GM12891 (cell line): ENCODE measurements at places on chromosomes 4 and X.

DNA sequence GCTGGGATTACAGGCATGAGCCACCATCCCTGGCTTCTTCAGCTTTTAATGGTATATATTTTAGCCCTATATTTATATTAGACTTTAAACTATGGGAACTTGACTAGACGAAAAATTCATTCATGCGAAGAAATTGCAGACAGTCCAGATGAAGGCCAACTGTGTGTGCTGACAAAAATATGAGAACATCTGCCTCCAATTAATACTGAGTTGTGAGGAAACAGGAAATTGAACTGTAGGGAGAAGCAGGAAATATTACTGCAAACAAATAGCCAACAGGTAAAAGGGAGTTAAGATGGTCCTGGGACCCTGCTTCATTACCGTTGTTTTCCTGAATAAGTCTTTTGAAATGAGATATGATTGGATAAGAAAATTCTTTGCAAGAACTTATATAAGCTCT is 26.3 kb downstream of the MGARP start:
- DNase-seq = no peak

- DNase-seq = no peak
Observed at GRCh38 chr4:14428125-14428524, 574.2 kb upstream of the CPEB2 start.

GRCh38 chr4:23390246-23390645 is 499.6 kb downstream of the PPARGC1A start:
- DNase-seq = no peak

DNA sequence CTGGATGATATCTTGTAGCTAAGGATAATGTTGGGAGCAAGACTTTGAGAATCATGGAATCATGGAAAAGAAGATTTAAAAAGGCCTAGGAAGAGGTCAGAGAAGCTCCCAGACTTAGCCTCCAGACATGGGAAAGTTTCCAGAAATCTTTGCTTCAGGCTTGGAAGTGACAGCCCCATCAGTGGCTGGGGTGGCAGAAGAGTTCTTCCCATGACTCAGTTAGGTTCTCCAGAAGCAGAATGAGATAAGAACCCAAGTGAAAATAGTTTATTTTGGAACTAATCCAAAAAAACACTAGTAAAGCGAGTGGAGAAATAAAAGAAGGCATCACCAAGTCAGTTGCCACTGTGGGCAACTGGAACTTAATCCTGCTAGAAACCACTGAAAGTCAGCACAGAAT is 506.9 kb downstream of the MID1IP1 start:
- DNase-seq = no peak

DNA sequence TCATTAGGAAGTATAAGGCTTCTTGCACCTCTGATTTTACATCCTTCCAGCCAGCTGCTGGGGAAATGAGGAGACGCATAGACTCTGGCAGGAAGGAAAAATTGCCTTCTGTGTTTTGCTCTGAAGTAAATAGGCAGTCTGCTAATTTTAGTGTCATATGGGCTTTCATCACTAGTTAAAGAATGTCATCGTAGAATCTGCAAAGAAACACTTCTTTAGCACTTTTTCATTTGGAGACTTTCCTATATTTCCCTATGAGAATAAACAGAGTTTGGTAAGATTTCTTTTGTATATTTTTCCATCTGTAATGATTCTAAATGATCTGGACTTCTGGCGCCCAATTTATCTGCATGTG is 3.3 kb downstream of the ADGRL3 start:
- no peak for DNase-seq

- DNase-seq = no peak
Observed at GRCh38 chr4:86972997-86973396, 38.2 kb downstream of the AFF1 start.

GRCh38 chr4:79476196-79476595 is 68.2 kb upstream of the GK2 start:
- no peak for DNase-seq

GRCh38 chrX:70485466-70485865 is 40.8 kb downstream of the DLG3 start:
- no peak for DNase-seq

DNA sequence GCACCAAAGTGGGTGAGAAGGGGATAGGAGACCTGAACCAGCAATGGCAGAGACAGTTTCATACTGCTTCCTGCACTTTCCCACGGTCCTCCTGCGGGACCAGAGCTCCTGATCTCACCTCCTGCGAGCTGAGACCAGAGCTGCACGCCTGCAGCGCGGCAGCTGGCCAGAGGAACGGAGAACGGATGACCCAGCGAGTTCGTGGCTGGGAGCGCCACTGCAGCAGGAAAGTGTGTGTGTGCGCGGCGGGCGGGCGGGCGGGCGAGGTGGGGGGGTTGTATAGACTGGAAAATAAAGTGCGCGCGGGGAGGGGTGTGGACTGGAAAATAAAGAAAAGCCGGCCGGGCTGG is 16.5 kb downstream of the MCF2 start:
- DNase-seq = no peak

DNA sequence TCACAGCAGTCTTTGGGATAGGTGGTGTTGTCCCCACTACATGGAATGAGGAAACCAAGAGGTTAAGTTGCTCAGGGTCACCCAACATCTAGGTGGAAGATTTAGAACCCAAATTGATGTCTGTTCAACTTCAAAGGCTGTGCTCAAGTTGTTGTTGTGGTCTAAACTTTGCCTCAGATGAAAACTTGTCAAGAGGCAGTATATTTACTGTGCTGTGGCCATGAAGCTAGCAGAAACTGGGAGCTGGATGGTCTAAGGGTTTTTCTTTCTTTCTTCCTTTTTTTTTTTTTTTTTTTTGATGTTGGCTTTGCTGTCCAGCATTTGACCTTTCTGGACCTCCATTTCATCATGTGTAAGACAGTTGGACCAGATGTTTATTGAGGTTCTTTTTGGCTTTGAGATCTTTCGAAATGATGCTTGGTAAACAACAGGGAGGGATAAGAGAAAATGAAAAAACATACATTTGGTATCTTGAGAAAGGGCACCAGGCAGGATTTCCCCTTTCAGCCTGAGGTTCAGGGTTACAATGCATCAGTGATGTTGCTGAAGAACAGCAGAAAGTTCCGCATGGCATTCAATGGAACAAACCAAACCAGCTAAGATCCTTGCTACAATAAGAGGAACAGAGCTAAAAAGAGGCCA is 166.2 kb upstream of the RPS6KA3 start:
- DNase-seq = no peak

DNA sequence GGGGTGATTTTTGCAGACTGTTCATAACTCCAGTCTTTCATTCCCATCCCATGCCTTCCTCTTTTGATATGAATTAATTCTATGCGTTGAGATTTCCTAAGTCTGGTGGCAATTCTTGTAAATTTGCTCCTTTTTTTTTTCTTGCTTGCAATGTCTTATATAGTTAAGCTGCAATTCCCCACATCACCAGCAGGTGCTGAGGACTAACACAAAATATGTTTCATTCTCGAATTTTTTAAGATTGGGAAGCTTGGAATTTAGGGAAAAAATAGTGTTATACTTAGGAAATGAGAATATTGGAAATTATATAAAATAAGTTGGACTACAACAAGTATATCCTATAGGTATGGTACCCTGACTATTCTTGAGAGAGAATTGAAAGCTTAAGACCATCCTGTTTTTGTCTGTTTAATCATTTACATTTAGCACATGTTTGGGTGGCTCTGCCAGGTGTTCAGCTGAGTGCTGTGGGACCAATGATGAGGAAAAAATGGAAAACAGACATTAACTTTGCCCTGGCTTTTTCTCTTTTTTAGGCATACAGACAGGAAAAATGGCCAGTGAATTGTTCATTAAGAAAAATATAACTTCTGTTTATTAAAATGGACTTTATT is 30.2 kb downstream of the AFF2 start:
- DNase-seq = no peak

DNA sequence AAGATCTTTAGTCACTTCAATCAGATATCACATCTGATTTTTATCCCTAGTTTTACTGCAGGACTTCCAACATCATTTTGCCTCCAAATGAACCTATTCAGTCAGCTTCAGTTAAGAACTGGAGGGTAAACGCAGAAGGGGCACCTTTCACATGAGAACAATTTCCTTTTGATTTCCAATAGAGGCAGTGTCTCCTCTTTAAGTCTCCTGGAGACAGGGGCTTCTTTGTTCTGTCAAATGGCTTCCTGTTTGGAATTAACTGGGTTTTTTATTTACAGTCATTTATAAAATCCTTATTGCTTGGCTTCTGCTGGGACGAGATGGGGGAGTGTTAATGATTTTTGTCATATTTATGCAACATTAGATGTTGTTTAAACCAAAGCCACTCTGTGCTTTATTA is 164.0 kb downstream of the STK32B start:
- DNase-seq = no peak

GRCh38 chr4:36046026-36046425 is 198.3 kb downstream of the ARAP2 start:
- no peak for DNase-seq

- no peak for DNase-seq
Observed at GRCh38 chrX:75547783-75548182, 24.9 kb upstream of the ZDHHC15 start.

DNA sequence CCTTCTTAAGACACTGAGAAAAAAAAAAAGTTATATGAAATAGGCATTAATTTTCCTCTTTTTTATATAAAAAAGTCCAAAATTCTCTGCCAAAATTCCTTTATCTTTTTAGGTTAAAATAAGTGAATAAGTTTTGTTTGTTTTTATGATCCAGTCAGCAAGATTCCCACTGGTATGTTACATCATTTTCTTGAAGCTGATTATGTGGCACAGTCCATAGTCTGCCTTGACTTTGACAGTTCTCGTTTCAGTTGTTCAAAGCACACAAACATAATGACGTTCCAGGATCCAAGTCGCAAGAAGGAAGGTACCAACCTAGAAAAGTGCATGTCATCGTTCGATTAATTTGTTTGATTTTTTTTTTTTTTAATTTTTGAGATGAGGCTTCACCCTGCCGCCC is 9.1 kb downstream of the UCP1 start:
- DNase-seq = no peak

DNA sequence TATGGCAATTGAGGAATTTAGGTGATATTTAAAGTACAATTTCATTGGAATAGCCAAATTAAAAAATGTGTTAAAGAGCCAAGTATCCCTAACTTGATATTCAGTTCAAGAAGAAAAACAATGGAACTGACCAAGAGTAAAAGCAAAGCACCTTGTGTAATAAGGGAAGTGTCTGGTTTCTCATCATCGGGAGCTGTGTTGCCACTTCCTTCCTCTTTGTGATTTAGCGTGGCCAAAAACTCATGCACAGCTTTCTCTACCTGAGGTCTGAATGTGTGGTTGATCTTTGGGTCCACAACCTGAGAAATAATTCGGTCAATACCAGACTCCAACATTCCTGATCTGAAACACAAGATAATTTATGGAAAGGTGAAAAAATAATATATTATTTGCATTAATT is 12.4 kb downstream of the BOD1L1 start:
- no peak for DNase-seq

- no peak for DNase-seq
Observed at GRCh38 chr4:24924309-24924781, 11.5 kb upstream of the CCDC149 start.

- no peak for DNase-seq
Observed at GRCh38 chrX:115234461-115234860, 565 bp upstream of the LRCH2 start.

- no peak for DNase-seq
Observed at GRCh38 chr4:184416913-184417734, 57.2 kb downstream of the IRF2 start.

DNA sequence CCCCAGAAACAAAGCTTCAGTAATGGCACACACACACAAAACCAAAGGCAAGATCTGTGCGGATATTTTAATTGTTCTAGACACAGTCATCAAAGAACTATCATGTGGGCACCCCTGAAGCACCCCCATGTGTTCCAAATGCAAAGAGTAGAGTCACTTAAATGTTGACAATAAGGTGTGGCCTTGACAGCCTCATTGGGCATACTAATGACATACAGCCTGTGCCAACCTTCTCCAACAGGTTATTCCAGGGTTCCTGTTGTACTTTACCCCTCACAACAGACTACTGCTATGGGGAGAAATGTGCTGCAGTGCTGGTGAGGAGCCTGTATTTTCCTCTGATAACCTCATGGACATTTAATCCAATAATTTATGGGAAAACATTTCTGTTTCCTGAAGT is 29.8 kb upstream of the CT47C1 start:
- DNase-seq = no peak

- no peak for DNase-seq
Observed at GRCh38 chr4:57866468-57867171, 756.4 kb upstream of the IGFBP7 start.

DNA sequence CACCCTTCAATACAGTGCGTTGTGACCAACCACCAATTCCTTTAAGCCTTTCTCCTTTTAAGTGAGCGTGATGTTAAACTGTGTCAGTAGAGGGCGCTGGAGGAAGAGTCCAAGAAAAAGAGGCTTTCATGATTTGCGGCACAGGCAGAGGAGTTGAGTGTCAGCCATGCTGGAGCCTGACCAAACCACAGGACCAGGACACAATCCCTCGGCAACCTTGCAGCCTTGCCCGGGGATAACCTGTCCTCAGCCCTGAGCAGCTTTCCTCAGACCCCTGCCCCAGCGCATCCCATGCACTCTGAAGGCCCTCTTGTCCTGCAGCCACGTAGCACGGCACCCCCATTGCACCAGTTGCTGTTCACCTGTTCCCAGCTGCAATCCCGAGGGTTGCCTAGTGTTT is 53.5 kb upstream of the SMIM31 start:
- no peak for DNase-seq

- DNase-seq = peak; percentile 0
Observed at GRCh38 chr4:62709618-62710252, 1509.6 kb downstream of the ADGRL3 start.

DNA sequence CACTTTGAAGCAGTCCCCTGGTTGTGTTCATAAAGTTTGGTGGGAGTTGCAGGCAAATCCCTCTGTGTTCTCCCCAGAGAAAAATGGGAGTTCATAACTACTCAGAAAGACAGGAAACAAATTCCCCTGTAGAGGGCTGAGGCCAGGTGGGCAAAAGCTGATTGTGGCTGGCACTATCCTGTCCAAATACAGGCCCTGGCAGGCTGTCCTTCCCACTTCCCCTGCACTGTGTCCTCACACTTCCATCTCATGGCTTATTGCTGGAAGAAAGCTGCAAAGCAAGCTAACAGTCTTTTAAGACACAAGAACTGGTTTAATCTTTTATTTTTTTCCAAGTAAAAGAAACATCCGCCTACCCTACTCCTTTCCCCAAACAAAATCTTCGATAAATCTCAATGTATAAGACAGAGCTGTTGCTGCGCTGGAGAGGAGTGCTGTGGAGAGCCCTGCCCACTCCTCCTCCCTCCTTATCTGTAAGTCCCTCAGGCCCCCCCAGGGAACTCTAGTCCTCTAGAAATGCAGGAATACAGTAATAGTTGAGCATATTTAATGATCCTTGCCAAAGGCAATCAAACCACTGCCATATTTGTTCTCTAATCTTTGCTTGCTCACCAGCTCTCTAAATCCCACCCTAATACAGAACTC is 14.0 kb downstream of the TAPT1 start:
- no peak for DNase-seq

- DNase-seq = no peak
Observed at GRCh38 chrX:101745046-101745445, 85.4 kb upstream of the ARMCX2 start.

- DNase-seq = peak; percentile 2
Observed at GRCh38 chr4:106315476-106315967, 487 bp downstream of the TBCK start.
